Activated CD4-positive, alpha-beta T cell treated with anti-CD3 and anti-CD28 coated beads, Interleukin-2, amount 50 U/mL, for 16 hours (primary cell): ENCODE measurements at places on chromosomes 5 and 9.

GRCh38 chr5:149799119-149799623 is 69.1 kb downstream of the PPARGC1B start:
- DNase-seq, result no peak

DNA sequence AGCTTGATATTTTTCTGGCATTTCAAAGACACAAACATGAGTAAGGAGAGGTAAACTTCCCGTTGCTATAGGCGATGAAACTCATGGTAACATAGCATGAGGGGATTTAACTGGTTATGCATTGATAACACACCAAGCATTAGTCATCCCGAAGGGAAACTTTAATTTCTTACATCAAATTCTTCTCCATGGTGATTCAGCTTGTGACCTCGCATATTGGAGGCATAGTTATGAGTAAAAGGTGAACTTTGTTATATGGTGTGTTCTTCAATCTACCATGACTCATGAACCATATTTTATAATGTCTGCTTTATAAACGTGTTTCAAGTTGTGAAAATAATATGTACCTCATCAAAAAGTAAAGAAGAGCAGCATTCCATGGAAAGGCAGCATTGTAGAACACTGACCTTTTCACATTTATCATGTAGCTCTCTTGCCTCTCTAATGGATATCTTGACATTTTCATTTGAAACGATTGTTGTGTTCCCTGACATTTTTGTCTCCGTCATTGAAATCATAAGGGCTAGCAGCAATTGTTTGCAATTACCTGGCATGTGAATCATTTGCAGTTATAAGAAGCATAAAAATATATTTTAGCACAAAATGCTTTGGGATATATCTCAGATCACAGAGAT is 491.8 kb downstream of the ANXA1 start:
- no peak for DNase-seq

GRCh38 chr9:127860260-127860659 is 5.8 kb upstream of the ENG start:
- DNase-seq, result no peak

DNA sequence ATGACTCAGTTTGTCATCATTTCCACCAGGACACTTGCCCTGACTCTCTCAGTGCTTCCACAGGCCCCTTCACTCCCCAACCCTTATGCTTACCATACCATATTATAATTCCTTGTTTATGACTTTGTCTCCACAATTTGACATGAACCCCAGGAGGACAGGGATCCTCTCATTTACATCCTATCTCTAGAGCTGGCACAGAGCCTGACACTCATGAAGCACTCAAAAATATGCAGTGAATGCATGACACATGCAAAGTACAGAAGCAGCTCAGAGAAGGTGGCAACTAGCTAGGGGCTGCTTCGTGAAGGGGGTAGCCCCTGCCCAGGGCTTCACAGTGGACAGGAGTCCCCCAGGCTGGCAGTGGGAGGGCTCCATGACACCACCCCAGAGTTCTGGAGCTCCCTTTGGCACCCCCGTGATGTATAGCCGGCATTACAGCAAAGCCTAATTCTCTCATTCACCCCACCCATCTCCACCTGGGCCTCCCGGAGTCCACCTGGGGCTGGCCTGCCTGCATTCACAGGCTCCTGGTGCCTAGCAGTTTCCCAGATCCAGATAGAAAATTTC is 112.0 kb upstream of the SPOCK1 start:
- no peak for DNase-seq

- no peak for DNase-seq
These were observed 43.0 kb downstream of the ITGA2 start for GRCh38 chr5:53032188-53032587.

DNA sequence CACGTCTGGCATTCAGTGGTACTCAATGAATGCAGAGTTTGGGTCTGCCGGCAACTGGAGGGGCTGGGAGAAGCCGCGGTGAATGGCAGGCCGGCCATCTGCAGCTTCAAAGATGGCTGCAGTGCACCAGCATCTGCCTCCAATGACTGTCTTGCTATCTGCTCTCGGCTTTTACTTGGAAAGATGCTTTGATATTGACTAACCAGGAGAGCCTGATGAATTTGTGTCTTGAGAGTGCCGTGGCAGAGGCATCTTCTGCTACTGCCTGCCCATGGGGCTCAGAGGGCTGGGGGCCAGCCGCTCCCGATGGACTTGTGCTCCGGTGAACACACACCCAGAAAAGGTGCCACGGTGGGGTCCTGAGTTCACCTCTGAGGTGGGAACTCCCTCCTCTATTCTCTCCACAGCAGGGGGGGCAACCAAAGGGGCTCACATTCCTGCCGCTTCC is 164.5 kb downstream of the COL23A1 start:
- no peak for DNase-seq
